ENCODE measurements at places on chromosomes 7 and 10.
A peak's percentile ranks its signal among the peaks of the same experiment; 100 is the strongest.

- DNase-seq = no peak
These were observed 136.9 kb downstream of the SLIT1 start for GRCh38 chr10:97048649-97049427.

DNA sequence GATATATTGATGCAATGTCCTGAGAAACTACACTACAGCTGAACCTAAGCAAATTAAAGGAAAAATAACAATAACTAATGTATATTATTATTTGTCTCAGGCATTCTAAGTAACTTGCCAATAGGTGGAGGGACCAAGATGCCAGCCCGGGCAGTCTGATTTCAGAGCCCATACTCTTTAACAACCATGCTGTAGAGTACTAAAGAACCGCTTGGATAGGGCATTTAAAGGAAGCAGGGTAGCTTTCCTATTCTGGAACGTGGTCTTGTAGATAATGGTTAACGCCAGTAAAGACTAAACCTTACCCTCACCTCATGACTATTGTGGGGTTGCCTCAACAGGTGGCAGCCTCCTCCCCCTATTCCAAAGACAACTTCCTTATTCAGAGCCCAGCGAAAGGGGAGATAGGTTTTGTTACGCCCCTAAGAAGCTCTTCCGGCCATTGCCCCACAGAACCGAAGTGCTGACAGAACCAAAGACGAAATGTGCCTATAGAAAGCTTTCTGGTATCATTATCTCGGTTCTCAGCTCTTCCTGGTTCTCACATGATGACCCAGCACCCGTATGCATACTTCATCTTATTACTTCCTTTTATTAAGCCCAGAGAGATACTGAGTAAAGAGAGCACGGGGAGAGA is 707 bp upstream of the C1GALT1 start:
- DNase-seq = peak; percentile 49

- DNase-seq = no peak
These were observed 106.8 kb downstream of the POLL start for GRCh38 chr10:101481256-101481655.

DNA sequence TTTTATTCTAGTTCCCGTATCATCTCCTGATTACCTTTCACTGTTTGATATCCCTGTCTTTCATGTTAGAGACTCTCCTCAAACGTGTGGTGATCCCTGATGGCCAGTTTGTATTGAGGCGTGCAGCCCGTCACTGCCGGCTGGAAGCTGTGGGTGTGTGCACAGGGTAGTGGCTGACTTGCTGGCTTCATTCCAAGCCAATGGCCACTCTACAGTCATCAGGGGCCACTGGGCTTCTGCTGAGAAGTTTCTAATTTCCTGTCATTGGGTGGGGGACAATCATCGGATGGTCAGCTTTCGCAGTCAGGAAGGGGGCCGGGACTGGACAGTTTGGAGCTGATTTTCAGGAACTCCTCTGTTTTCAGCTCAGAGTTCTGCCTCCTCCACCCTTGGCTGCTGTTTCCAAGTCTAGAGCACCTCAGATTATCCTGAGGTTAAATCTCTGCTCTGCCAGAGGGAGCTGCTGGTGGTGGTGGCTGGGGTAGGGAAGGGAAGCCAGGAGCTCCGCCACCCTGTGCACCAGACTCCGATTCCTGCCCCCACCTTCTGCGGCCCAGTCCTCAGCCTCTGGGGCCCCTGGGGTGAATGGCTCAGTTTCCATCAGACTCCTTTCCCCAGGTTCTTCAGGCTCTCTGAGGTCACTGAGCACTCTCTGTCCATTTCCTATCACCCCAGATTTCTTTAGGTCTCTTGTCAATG is 34.9 kb downstream of the BAIAP2L1 start:
- DNase-seq = no peak

DNA sequence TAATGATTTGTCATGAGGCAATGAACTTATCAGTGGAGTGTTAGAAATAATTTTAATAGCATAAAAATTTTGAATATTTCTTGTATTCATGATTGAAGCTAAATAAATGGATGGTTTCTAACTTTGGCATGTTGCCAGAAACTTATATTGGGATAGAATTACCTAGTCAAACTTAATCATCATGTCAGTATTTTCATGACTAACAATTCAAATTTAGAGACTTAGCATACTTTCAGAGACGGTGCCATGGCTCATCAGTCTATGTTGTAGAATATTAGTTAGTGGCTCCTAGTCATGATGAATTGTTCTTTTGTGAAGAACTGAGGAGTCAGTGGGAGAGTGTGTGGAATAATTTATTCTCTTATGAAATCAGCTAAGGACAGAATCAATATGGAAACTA is 599.6 kb upstream of the POT1 start:
- DNase-seq = no peak

Measured in SJCRH30 (cell line).